Osteoblast (primary cell): ENCODE measurements at places on chromosomes 6 and 20. TPM values are rescaled to one million over a fixed set of nuclear protein-coding genes. Genes with fewer than 3 reads are reported as not detected.

Gene NSFL1C
- 23.0 and 30.0 TPM in 2 replicates for total RNA-seq

Gene TINAG
- not detected in 2 replicates for total RNA-seq

Gene GGTLC1
- not detected in 2 replicates for total RNA-seq

Gene RIMS4
- 0.29 and 0.36 TPM in 2 replicates for total RNA-seq

Gene RFX6
- total RNA-seq: not detected in 2 replicates

Gene MMP24
- 0.88 and 1.1 TPM in 2 replicates for total RNA-seq

Gene PACRG
- total RNA-seq: 0.59 and 1.4 TPM in 2 replicates

Gene MRAP2
- 4.1 and 5.1 TPM in 2 replicates for total RNA-seq

Gene COL19A1
- under 0.01 TPM in 1 of 2 replicates, not detected in the other for total RNA-seq

Gene AIF1
- total RNA-seq: 0.36 TPM in 1 of 2 replicates, not detected in the other

Gene TUBB2B
- 5.6 and 9.0 TPM in 2 replicates for total RNA-seq

GRCh38 chr20:23637282-23638221 is at the start of gene CST3:
Gene CST3, minus strand, starts transcription at chr20:23637955. Its CDS starts 93 bp downstream, at chr20:23637862.
- peaks cover 20% of the 10 kb centered on the region for H3K36me3 ChIP-seq
- peaks cover 22% of the 10 kb centered on the region for H3K4me1 ChIP-seq
- H3K4me3 ChIP-seq: peak within 1 kb of the TSS; percentile 90
- DNase-seq: peak; percentile 98
- peak within 1 kb of the TSS; percentile 73 for H3K27ac ChIP-seq
- H3K27me3 ChIP-seq: no peaks in the 10 kb centered on the region

- DNase-seq: no peak
- peaks cover 22% of the 10 kb centered on the region for H3K4me1 ChIP-seq
- H3K27me3 ChIP-seq: no peaks in the 10 kb centered on the region
Observed at GRCh38 chr6:125806813-125807212, 16.1 kb downstream of the NCOA7 start.

DNA sequence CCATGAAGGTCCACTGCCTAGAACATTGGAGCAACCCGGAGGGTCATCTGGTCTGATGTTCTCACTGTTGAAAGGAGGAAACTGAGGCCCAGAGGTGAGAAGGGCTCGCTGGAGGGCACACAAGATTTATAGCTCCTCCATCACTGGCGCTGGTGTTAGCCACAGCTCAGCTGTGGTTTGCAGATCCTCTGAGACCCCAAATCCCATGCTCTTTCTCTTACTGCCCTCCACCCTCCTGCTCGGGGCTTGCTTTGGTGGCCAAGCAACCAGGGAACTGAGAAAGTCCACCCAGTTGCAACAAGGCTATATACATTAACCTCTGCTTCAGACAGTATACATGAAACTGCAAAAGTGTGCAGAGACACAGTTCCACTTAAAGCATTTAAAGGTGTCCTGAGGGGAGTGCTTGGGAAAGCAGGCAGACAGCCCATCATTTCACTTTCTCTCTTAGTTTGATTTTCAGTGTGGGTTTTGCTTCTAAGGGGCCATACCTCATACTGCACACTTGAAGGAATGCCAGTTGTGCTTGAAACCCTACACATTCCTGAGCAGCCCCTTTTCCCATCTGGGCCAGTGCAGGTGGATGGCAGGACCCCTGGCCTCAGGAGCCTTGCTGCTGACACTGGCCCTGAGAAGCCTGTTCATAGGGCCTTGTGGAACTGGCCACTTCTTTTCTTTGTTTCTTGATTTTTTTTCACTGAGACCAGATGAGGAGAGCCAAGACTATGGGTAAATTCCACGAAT is 347.6 kb downstream of the CDC5L start:
- DNase-seq: peak; percentile 52
- no peak overlapping the region for H3K27ac ChIP-seq
- peaks cover 25% of the 10 kb centered on the region for H3K4me1 ChIP-seq
- no peaks in the 10 kb centered on the region for H3K27me3 ChIP-seq
- H3K36me3 ChIP-seq: no peaks in the 10 kb centered on the region

DNA sequence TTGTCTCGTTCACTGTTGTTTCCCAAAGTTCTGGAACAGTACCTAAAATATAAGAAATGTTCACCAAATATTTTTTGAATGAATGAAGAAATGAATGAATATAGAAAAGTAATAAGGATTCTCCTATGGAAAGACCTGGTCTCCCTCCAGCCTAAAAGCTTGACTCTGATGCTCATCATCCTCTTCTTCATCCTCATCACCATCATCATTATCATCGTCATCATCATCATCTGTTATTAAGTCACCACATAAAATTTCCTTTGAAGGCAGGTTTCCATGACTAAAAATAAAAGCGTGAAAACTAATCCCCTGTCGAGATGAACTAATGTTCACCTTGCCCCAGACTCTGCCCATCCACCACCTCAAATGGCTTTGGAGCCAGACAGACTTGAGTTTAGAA is 216.9 kb upstream of the PRND start:
- H3K4me3 ChIP-seq: no peak overlapping the region
- H3K36me3 ChIP-seq: no peaks in the 10 kb centered on the region
- no peak overlapping the region for H3K27ac ChIP-seq

DNA sequence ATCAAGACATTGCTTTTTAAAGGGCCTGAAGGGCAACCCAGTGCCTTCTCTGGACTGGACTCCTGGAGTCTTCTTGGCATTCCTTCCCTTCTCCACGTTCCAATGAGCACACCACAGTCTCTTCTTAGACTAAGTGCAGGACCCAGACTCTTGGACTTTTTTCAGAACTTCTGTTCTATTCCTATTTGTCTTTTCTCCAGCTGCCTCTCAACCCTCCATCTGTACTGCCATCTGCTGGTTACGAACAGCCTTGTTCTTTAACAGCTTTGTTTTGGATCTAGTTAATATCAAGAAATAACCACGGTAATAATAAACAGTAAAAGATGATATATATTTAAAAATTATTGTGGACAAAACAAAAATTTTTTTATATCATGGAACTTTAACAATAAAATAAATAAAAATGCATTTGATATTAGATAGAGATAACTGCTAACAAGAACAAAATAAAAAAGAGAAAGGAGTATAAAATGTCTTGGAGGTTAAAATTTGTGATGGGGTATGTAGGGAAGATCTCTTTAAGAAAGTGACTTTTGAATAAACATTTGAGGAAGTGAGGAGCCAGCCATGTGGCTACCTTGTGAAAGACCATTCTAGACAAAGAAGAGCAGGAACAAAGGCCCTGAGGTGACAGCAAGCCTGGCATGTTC is 105.1 kb upstream of the HCRTR2 start:
- no peak for DNase-seq
- H3K27me3 ChIP-seq: no peaks in the 10 kb centered on the region
- no peaks in the 10 kb centered on the region for H3K4me1 ChIP-seq
- H3K36me3 ChIP-seq: no peaks in the 10 kb centered on the region
- no peak overlapping the region for H3K27ac ChIP-seq

DNA sequence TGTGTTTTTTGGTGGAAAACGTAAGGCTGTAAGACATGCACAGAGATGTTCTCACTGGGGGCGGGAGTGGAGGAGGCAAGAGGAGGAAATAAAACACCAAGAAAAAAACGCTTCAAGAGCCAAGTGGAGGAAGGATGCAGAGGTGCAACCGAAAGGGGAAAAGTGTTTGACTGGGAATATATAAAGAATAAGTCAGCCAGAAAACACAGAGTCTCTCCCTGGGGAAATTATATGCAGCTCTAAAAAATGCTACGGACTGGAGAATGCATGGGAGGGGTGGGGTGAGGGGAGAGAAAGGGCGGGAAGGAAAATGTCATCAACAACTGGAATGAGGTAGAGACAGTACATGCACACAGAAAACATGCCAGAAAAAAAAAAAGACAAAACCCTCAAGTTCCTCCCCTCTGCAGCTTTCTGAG is 133.5 kb downstream of the SCML4 start:
- H3K27ac ChIP-seq: peak overlapping the region; percentile 98
- H3K4me1 ChIP-seq: peaks cover 52% of the 10 kb centered on the region

- DNase-seq: no peak
- peaks cover 6% of the 10 kb centered on the region for H3K4me1 ChIP-seq
Observed at GRCh38 chr6:20416567-20417345, 15.1 kb downstream of the E2F3 start.

DNA sequence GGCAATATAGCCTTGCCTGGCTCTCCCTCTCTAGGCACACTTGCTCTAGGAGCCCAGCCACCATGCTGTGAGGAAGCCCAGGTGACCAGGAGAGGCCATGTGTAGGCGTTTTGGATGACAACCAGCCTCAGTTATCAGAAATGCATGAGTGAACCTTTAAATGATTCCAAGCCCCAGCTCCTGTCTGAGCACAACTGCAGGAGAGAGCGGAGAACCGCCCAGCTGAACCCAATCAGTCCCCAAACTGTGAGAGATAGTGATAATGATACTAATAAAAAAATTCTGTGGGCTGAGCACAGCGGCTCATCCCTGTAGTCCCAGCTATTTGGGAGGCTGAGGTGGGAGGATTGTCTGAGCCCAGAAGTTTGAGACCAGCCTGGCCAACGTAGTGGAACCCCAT is 83.8 kb upstream of the TOX2 start:
- H3K27me3 ChIP-seq: peaks cover 32% of the 10 kb centered on the region
- no peak overlapping the region for H3K27ac ChIP-seq
- no peak for DNase-seq
- H3K4me3 ChIP-seq: no peak overlapping the region
- no peaks in the 10 kb centered on the region for H3K4me1 ChIP-seq

DNA sequence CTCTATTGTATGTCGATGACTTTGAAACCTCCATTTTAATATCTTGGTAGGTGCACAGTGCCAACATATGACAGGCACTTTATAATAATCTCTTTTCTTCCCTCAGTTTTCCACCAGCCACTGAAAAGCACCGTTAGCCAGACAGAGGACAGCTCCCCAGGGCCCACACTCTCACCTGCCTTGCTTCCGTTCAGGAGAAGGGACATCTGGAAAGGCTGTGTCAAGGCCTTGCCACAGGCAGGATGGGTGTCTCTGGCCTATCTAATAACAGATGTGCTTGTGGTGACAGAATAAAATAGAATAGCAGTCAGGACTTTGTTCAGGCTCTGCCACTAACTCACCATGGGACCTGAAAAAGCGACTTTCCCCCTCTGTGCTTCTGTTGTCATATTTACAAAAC is 75.5 kb upstream of the CCDC167 start:
- DNase-seq: no peak
- no peak overlapping the region for H3K4me3 ChIP-seq
- no peak overlapping the region for H3K27ac ChIP-seq
- no peaks in the 10 kb centered on the region for H3K36me3 ChIP-seq
- peaks cover 10% of the 10 kb centered on the region for H3K4me1 ChIP-seq
- H3K27me3 ChIP-seq: peaks cover 17% of the 10 kb centered on the region

DNA sequence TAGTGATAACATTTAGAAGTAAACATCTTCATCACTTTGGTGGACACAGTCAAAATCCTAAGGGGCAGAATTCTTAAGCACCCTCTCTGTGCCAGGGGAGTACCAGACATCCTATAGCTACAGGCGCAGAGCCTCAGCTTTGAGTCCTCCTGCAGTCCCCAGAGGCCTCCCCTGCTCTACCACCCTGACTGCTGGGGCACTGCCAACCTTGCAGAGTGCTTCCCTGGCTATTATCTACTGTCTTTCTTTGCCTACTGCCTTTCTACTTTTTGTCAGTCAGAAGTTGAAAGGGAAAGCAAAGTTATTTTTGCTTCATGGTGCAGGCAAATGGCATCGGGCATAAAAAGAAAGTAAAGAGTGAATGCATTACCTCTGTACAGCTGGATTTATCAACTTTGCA is 80.1 kb downstream of the AIG1 start:
- H3K4me1 ChIP-seq: peaks cover 25% of the 10 kb centered on the region
- peaks cover 8% of the 10 kb centered on the region for H3K36me3 ChIP-seq
- H3K4me3 ChIP-seq: no peak overlapping the region

- H3K36me3 ChIP-seq: no peaks in the 10 kb centered on the region
- H3K27ac ChIP-seq: peak overlapping the region; percentile 94
- H3K4me3 ChIP-seq: peak overlapping the region; percentile 97
- DNase-seq: peak; percentile 97
Observed at GRCh38 chr6:108559097-108559883, 1.4 kb upstream of the FOXO3 start.

DNA sequence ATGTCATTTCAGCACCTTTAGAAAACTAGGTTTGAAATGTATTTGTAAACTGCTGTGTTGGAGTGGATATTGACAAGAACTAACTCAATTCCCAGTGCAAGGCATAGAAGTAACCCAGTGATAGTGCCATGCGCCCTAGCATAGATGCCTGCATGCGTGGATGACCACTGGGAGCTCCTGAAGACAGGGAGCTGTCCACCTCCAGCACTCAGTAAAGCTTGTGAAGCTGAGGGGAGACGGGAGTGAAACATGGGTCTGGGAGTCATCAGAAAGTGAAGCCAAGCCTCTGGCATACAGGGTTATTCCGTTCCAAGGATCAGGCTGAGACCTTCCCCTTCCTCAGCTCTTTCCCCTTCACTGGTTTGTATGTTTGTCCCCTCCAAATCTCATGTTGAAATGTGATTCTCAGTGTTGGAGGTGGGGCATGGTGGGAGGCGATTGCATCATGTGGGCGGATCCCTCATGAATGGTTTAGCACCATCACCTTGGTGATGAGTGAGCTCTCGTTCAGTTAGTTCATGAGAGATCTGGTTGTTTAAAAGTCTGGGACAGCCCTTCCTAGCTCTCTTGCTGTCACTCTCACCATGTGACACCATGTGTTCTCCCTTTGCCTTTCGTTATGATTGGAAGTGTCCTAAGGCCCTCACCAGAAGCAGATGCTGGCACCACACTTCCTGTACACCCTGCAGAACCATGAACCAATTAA is 146.5 kb upstream of the FERMT1 start:
- DNase-seq: no peak
- no peak overlapping the region for H3K27ac ChIP-seq
- H3K36me3 ChIP-seq: no peaks in the 10 kb centered on the region
- H3K27me3 ChIP-seq: peaks cover 3% of the 10 kb centered on the region
- H3K4me3 ChIP-seq: no peak overlapping the region
- H3K4me1 ChIP-seq: peaks cover 10% of the 10 kb centered on the region

- no peaks in the 10 kb centered on the region for H3K27me3 ChIP-seq
- no peak overlapping the region for H3K27ac ChIP-seq
- peaks cover 14% of the 10 kb centered on the region for H3K36me3 ChIP-seq
- peak; percentile 91 for DNase-seq
Observed at GRCh38 chr6:36962874-36963273, 8.3 kb downstream of the PI16 start.

DNA sequence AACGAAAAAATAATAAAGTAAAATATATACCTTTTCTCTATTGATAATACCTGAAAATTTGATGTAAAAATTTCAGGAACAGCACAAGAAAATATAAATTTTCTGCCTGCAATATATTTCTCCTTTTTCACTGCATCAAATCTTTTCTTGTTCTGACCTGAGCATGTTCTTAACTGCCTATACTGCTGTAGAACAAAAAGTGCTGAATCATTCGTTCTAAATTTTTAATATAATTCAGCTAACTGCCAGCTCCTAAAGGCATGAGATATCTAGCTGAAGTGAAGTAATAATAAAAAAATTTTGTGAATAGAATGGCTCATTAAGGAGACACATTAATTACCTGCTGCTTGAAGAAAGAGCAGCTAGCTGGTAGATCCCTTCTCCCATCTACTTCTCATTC is 188.6 kb upstream of the FKBP1C start:
- no peak overlapping the region for H3K27ac ChIP-seq
- no peaks in the 10 kb centered on the region for H3K36me3 ChIP-seq
- no peaks in the 10 kb centered on the region for H3K27me3 ChIP-seq
- no peak overlapping the region for H3K4me3 ChIP-seq
- no peak for DNase-seq
